ENCODE measurements at places on chromosomes 16 and 17.

- no peak for DNase-seq
These were observed 7.5 kb downstream of the SCIMP start for GRCh38 chr17:5226940-5227878.

DNA sequence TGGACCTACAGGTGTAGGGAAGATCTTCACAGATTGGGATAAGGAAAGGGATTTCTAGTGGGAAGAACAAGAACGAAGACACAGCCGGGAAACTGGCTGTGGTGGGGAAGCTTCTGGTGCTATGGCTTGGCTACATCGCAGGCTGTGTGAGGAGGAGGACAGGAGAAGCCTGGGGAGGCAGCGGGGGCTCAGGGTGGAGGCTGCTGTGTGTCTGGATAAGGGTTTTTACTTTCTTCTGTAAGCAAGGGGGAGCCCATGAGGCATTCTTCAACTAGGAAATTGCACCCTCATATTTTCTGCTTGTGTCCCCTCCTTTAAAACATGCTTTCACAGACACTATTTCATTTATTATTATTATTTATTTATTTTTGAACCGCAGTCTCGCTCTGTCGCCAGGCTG, 2.9 kb upstream of the RHBDF2 start:
- DNase-seq = no peak

GRCh38 chr17:61694095-61694494, 103.1 kb upstream of the NACA2 start:
- no peak for DNase-seq

DNA sequence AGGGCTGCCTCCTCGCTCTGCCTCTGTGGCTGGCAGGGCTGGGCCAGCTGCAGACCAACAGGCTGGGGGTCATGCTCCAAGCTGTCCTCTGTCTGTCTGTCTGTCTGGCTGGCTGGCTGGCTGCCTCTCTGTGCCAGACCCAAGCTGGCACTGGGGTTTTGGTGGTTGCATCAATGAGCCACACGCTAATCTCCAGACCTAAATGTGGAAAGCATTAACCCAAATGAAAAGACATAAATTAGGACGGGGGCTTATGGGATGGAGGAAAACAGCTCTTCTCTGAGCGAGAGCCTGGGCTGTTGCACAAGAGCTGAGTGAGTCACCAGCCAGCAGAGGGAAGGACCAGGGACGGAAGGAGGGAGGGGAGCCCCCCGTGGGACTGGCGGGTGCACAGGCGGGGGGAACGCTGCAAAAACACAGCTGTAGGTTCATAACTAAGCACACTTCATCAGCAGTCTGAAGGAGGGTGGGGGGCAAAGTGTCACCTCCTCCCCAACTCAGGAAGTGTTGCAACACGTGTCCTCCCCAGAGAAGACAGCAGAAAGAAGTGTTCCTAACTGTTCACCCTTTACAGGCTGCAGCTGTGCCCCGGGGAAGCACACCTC, 83.4 kb downstream of the GAS7 start:
- no peak for DNase-seq

DNA sequence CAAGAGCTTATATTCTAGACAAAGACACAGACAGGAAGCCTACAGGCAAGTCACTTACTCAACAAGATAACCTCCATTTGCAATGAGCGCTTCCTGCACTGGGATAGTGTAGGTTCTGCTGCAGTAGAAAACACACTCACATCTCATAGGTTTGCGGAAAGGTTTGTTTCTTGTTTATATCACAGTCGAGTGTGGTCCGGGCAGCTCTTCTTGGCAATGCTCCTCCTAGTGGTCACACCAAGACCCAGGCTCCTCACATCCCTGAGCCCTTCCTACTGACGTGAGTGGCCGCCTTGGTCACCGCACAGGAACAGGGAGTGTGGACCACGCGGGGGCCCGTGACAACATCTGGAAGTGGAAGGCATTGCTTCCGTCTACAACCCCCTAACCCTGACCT, 48.0 kb upstream of the RBFOX3 start:
- DNase-seq = no peak

GRCh38 chr16:82832821-82833220, 206.1 kb downstream of the CDH13 start:
- no peak for DNase-seq

GRCh38 chr16:56625943-56626654, 518 bp downstream of the MT1E start:
- DNase-seq = no peak

GRCh38 chr16:12315330-12316136, 339.0 kb downstream of the SNX29 start:
- DNase-seq = no peak

- DNase-seq = no peak
These were observed 577.8 kb downstream of the WWOX start for GRCh38 chr16:78677181-78677731.

GRCh38 chr16:66435896-66436295, 8.8 kb downstream of the BEAN1 start:
- DNase-seq = no peak

DNA sequence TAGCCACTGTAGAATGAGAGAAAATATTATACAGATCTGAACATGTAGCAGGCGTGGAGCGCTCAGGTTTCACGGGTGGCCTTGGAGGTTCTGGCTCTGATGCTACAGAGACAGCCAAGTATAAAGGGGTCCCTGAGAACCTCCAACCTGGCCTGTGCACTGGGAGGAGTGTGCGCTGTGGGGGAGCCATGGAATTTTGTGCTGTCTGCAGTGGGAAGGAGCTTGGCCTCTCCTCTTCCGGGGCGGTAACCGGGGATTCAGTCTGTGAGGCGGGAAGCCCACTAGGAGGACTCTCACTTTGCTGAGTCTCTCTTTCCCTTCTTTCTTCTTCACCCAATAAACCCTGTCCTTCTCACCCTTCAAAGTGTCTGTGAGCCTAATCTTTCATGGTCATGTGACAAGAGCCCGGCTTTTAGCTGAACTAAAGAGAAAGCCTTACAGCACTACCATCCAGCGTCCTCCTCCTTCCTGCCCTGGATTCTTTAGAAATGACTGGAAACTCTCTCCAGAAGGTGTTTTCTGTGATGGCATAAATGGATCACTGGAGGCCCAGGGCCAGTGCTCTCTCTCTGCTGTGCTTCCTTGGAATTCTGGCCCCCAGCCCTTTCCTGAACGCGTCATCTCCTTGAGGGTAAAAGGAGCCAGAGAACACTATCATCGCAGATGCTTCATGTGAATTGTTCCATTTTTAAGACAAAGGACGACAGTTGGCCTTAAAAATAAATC, 232.1 kb upstream of the CACNG5 start:
- no peak for DNase-seq

DNA sequence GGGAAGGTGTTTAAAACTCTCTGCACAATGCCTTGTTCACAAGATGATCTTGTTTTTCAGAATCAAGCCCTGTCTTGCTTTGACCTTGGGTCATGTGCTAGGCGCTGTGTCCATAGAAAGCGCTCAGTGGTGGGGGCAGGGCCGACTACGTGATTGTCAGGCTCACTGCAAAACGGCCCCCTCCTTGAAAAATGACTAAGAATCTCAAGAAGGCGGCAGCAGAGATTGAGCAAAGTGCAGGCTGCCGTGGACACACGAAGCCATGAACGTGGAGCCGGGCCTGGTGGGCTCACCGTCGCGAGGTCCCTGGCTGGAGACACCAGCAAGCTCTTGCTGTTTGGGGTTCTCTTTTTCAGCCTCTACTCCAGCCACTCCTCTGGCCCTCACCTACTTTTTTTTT, 10.2 kb downstream of the ATP2C2 start:
- DNase-seq = no peak
